Activated CD4-positive, alpha-beta T cell treated with anti-CD3 and anti-CD28 coated beads for 4 hours (primary cell): ENCODE measurements at places on chromosomes 3 and 15.

DNA sequence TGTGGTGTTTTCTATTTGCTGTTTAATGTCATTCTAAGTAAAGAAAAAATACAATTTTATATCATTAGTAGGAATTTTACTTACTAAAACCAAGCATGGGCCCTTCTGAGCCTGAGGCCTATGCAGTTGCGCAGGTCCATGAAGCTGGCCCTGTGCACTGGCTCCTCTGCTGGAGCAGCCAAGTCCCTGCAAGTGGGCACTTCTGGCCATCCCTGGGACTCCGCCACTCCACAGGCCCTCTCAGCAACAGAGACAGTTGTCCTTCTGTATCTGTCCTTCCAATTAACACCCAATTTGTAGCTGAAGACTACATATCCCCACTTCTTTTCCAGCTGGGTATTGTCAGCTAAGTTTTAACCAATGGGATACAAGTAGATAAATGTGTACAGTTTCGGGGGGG lies 49.9 kb upstream of the RYK start:
- DNase-seq = no peak

DNA sequence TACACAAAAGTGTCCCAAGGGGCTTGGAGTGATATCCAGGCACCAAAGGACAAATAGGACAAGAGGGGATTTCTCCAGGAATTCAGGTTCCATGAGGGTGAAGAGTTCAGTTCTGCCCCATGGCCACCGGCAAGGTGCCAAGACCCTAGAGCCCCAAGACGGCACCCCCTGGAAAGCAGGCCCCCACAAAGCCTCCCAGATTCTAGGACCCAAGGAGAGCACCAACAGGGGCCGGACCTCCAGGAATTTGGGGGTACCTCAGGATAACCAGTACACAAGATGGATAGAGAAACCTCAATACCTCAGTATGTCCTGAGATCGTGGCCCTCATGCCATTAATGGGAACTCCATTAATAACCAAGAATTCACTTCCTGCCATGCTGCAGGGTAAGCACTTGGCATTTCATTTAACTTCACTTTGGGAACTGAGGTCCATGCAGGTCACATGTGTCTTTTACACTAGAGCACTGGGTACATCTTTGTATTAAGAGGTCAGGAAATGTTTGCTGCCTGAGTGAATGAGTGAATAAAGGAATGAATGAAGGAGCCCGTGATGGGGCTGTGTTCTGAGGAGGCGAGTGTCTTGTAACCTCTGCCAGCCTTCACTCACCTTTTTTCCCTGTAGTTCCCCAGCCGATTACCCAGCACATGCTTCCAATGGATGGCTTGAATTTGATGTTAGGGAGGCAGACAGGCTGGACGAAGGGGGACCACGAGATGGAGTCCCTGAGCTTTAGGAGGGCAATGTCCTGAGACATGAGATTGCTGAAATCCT lies 15.5 kb upstream of the PRSS50 start:
- no peak for DNase-seq

- DNase-seq = no peak
Measured at GRCh38 chr3:132189601-132190000, 127.6 kb upstream of the ACP3 start.

DNA sequence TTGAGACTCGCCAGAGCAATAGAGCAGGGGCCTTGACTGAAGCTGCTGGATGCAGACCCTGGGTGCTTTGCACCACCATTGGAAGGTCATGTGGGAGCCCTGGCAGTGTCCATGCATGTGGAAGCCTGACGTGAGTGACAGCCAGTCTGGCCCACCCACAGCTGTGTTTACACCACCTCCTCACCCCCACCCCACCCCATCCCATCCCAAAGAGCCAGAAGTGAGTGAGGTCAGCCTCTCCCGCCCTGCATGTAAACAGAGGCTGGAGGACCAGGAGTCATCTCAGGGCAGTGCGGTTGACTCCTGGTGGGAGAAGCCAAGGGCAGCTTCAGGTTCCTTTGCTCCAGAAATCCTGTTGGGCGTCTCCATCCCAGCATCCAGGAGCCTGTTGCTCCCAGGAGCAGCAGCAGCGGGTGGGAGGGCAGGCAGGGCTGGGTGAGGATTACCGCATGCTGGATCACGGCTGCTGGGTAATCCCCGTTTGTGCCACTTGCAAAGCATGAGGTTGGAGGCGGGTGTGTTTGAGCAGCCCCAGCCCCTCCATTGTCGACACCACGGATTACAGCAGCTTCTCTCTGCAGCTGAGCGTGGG lies 44.6 kb downstream of the CORO2B start:
- no peak for DNase-seq

GRCh38 chr3:71399478-71399877 lies 184.1 kb downstream of the FOXP1 start:
- no peak for DNase-seq

DNA sequence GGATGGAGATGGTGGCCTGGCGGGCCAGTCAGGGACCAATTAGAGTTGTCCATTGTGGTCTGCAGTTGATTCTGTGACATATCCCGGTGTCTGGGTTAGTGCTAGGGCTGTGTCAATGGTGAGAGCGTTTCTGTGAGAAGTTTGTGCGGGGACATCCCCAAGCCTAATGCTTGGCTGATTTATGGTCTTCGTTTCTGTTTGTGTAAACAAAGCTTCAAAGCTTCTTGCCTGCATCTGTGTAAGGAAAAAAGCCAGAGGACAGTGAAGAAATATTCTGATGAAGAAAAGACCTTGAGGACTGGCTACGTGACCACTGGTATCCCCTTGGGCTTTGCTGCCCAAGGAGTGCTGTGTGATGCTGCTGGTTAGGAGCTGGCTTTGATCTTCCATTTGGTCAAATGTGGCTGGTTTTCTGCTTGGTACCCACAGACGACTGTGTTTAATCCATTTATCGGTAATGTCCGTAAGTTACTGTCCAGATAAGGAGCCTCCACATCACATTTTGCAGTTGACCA lies 74.6 kb upstream of the LRTM1 start:
- DNase-seq = no peak

- no peak for DNase-seq
Measured at GRCh38 chr15:80323285-80323684, 71.3 kb upstream of the CTXND1 start.

- no peak for DNase-seq
Measured at GRCh38 chr3:24545887-24546286, 51.2 kb upstream of the THRB start.

DNA sequence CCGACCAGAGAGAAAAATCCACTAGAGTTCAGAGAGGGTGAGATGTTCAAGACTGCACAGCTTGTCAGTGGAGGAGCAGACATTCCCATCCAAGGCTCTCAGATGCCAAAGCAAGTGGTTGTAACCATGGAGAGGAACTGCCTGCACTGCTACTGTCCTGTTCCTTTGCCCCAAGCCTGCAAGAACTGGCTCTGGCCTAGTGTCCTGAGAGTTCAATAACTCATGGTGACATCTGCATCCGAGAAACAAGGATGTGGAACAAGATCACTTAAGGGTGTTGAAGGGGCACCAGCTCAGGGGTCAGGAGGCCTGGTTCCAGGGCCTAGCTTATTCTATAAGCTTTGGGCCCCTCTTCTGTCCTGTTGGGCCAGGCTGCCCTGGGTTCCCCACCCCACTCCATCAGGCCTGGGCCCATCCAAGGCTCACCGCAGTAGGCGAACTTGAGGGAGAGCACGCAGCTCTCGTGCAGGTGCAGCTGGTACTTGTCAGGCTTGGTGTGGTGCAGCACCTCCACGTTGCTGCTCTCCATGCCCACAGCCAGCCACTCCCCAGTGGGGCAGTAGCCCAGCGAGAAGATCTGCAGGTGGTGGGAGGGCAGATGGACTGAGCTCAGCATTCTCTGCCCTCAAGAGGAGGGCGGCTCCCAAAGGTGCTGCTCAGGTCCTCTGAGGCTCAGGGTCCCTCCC lies 45.6 kb downstream of the TLE3 start:
- DNase-seq = no peak

GRCh38 chr3:131733086-131733841 lies 230.5 kb upstream of the MRPL3 start:
- DNase-seq = no peak

GRCh38 chr3:161695811-161696210 lies 199.2 kb downstream of the OTOL1 start:
- no peak for DNase-seq

DNA sequence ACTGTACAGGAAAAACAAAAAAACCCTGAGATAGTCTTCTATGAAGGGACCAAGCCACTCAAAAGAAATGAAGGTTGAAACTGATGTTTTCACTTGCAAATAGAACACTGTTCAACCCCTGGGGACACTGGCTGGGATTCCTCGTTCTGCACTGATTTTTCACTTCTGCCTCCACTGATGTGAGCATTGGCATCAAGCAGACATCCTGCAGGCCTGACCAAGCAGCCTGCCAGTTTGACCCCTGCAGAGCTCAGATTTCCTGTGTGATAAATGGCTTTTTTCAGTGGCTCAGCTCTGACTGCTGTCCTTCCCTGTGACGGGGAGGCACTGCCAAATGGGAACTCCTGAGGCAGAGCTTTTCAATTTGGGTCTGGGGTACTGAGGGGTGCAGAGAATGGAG lies 50.0 kb downstream of the RASGRP1 start:
- no peak for DNase-seq

DNA sequence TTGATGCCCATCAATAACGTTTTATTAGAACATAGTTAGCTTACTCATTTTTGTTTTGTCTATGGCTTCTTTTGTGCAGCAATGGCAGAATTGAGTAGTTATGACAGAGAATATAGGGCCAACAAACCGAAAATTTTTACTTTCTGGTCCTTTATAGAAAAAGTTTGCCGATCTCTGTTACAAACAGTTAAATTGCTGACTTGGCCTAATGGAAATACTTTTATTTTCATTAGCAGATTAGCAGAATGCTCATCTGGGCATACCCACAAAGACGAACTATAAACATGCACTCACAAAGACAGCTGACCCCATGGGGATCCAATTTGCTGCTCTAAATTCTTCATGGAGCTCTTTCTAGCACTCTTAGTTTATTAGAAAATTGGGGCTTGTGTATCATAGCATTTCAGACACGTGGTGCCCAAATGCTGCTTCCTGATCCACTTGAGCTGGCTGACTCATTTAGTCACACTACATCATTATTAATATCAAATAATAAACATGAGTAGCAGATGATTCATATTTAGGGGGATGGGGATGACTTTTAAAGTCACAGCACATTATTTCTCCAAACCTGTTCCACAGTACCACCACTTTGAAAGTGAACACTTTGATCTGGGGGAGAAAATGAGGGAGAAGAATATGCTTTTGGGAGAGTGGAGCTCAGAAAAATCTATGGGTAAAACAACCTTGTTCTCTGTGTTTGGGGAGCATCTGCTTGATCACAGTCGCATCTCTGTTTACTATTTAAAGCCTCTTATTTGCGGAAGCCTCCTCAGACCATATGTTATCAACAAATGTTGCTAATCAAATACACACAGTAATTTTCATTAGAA lies 228.1 kb upstream of the FEZF2 start:
- DNase-seq = no peak

DNA sequence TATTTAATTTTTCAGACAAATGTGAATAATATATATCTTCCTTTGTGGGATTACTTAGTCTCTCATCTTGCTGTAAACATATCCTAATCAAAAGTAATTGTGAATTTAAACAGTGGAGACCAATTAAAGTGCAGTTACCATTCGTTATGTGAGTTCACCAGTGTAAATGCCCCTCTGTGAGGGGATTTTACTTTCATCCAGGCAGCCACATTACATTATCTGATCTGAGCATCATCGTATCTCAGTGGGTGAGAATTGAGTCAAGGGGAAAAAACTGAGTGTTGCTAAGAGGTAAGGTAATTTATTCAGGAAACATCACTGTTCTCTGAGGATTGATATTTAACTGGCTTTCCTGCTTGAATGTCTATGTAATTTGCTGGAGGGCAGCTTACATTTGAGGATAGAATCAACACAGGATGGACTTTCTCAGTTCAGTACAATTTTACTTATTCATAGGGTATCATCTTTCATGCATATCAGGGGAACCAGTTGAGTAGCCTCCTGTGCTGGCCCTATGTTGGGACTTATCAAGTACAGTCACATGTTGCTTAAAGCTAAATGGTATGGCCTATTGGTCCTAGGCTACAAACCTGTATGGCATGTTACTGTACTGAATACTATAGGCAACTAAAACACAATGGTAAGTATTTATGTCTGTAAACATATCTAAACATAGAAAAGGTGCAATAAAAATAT lies 219.7 kb downstream of the CD47 start:
- no peak for DNase-seq

DNA sequence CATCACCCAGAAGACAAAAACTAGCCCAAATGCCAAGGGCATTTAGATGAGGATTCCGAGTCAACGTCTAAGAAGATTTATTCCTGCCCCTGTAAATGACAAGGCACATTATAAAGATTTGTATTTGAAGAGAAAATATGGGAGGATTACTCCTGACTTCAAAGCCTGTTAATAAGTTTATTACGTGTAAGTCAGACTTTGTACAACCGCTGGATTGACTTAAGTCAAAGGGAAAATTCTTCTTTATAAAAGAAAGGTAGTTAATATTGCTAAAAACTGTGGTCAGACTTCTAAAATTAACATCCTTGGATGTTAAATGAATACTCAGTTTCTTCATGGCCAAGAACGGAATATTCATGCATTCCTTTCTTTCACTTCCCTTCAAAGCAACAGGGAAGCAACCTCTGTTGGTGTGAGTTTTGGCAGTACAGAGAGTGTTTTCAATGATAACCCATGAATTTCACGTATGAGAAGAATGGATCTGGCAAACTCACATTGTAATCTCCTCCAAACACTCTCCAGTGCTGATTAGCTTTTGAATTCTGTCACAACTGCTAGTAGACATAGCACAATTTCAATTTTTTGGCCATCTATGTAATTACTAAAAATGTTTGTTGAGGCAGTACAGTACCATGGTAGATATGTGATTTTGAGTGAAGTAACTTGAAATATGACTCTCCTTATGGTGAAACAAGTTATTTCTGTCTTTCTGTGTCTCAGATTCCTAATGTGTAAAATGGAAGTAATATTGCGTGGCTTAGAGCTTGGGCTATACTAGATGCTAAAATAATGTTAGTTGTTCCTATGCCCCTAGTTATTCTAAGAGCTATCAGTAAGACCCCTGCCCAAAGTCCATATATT lies 62.0 kb downstream of the PLD1 start:
- DNase-seq = no peak

- DNase-seq = peak; percentile 36
Measured at GRCh38 chr3:149771652-149772271, 19.5 kb upstream of the COMMD2 start.
